ENCODE measurements at places on chromosomes 12 and 14. TPM values are rescaled to one million over a fixed set of nuclear protein-coding genes. Genes with fewer than 3 reads are reported as not detected.

Gene ACSS3
- not detected for total RNA-seq

Gene CDK2
- 57.1 TPM for total RNA-seq

Gene LYSET
- 33.7 TPM for total RNA-seq

Gene LMNTD1
- total RNA-seq = not detected

Gene FAM186B
- 0.16 TPM for total RNA-seq

Gene MUCL1
- total RNA-seq = not detected

Gene SLC8A3
- total RNA-seq = not detected

Gene DPY19L2
- 2.6 TPM for total RNA-seq

Data from A549 treated with RU486 at 1 μM for 4 hours (cell line).